ENCODE measurements at places on chromosomes 5 and 9.

- peak; percentile 51 for DNase-seq
Observed at GRCh38 chr5:60102961-60103693, 209.6 kb upstream of the PDE4D start.

GRCh38 chr5:30502277-30502676 lies 691.2 kb upstream of the CDH6 start:
- peak; percentile 4 for DNase-seq

DNA sequence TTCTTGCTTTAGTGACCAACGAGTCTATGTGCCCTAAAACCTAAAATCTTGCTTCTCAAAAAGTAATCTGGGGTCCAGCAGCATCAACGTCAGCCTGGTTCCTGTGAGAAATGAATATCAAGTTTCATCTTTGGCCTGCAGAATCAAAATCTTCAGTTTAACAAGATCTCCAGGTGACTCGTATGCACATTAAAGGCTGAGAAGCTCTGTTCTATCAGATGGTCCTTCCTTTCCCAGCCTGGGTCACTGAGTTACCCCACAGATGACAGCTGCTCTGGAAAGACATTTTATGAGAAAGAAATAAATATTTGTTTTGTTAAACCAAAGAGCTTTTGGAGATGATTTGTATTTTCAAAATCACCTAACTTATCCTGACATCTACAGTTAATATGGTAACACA lies 75.8 kb downstream of the ADAMTSL1 start:
- DNase-seq = no peak

- no peak for DNase-seq
Observed at GRCh38 chr9:116233160-116233530, 79.6 kb downstream of the PAPPA start.

DNA sequence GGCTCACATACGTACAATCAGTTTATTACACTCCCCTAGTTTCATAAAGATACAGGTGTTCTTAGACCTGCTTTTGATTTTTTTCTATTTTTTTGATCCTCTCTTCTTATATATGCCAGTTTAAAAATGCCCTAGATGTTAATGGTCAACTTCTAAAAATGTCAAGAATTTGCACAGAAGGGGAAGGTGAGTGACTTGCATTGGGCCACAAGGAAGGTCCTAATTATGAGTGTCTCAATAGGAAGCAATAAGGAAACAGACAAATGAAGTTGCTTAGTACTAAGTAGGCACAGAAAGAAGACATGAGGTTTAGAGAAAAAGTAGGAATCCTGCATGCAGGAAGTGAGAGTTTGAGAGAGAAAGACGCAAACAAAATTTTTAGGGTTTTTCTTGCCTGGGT lies 3.2 kb upstream of the CCDC171 start:
- DNase-seq = no peak

- DNase-seq = no peak
Observed at GRCh38 chr5:177092178-177093081, 5.7 kb downstream of the FGFR4 start.

DNA sequence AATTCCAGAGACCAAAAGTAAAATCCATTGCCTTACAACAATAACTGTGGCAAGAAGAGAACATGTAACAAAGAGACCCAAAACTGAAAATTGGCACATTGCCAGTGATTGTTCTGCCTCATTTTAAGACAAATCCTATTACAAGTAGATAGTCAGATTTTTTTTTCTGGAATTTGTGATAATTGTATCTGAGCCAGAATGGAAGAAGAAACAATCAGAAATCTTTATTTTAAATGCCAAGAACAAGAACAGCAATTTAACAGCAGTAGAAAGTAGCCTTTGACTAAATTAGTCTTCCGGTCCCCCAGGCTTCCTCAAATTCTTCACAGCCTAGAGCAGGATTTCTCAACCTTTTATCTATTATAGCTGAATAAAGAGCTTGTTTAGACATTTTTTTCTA lies 106.7 kb upstream of the PTPN3 start:
- DNase-seq = no peak

DNA sequence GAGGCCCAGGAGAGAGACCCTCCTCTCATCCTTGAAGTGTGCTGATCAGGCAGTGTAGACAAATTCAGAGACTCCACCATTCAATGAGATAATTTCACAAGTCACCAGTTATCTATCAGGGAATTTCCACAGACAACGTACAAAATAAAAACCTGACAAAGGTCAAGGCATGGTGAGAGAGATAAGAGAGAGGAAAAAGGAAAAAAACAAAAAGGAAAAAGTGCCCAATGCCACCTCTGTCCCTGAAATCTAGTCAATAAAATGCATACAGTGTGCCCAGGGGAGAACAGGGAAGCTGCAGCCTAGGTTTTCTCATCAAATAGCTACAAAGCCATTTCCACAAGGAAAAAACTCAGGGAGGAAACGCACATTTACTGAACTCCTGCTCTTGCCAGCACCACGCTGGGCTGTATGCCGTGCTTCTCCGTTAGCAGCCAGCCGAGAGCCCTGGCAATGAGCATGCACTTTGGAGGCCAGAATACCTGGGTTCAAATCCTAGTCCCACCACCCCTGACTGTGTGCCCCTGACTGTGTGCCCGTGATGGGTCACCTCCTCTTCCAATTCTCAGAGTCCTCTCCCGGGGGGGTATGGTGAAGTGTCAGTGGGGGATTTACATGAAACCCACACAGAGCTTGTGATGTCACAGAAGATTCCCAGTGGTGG lies 11.6 kb downstream of the WHRN start:
- DNase-seq = no peak

- DNase-seq = no peak
Observed at GRCh38 chr5:90528601-90529193, 687 bp downstream of the LYSMD3 start.

DNA sequence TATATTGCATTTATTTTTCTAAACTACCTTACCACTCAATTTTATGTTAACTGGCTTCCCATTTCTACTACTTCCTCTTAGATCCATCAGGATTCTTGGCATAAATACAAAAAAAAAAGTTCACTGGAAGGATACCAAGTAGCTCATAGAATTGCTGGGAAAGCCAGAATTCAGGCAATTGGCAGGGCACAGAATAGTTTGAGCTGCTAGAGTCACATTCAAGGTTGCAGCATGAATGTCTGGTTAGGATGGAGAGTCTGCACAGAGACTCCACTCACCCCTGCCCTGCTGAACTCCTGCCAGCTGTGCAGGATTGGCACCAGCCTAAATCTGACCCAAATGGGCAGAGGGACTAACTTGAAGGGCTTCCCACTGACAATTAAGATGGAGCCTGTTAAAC lies 4.9 kb upstream of the AMACR start:
- no peak for DNase-seq

- no peak for DNase-seq
Observed at GRCh38 chr9:83754383-83754977, 46.7 kb upstream of the UBQLN1 start.

GRCh38 chr5:146796911-146797310 lies 81.6 kb downstream of the PPP2R2B start:
- DNase-seq = no peak

Data from skeletal muscle cell (primary cell).